NCI-H146 (cell line): ENCODE measurements at places on chromosomes 4 and X.

GRCh38 chrX:44317181-44317580 is 26.3 kb downstream of the EFHC2 start:
- DNase-seq: no peak

- DNase-seq: no peak
Observed at GRCh38 chrX:8273451-8273895, 102.4 kb upstream of the VCX2 start.

DNA sequence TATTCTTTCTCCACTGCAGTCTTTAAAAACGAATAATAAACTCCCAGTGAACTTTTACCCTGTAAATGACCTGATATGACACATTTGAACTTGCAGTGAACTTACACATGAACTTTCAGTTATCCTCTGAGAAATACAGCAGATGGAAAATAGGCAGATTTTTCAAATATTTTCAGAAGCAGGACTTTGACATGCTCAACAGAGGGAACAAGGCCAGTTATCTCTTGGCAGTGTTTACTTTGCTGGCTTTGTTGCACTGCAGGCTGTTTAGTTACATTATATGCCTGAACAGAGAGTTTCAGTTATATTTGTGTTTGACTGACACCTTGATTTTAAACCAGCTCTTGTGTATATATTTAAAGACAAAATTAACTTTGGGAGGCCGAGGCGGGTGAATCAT is 47.6 kb upstream of the FGG start:
- DNase-seq: no peak

GRCh38 chrX:114650351-114650750 is 66.5 kb downstream of the HTR2C start:
- DNase-seq: no peak

- DNase-seq: no peak
Observed at GRCh38 chr4:107683873-107684272, 36.2 kb downstream of the PAPSS1 start.

- DNase-seq: peak; percentile 40
Observed at GRCh38 chr4:108512615-108513505, 107.5 kb upstream of the RPL34 start.

- no peak for DNase-seq
Observed at GRCh38 chrX:135557344-135557743, 36.9 kb downstream of the INTS6L start.
